ENCODE measurements at places on chromosomes 4 and X. TPM values are rescaled to one million over a fixed set of nuclear protein-coding genes. Genes with fewer than 3 reads are reported as not detected.

Gene NAP1L5
- 2.4 TPM for total RNA-seq

Gene ALB
- not detected for total RNA-seq

Gene LRCH2
- total RNA-seq, result 0.02 TPM

Gene RBMXL3
- total RNA-seq, result not detected

Gene ANXA10
- 2.6 TPM for total RNA-seq

Gene LRRC66
- total RNA-seq, result 0.14 TPM

Gene NAA11
- total RNA-seq, result not detected

Gene NHS
- 2.3 TPM for total RNA-seq

Gene TMPRSS11D
- total RNA-seq, result not detected

Gene SUPT20HL2
- total RNA-seq, result not detected

Gene FOXR2
- total RNA-seq, result not detected

Gene FABP2
- not detected for total RNA-seq

Gene FRG1
- total RNA-seq, result 37.1 TPM

Gene NAP1L3
- total RNA-seq, result 0.35 TPM

Gene GPR173
- 0.02 TPM for total RNA-seq

Gene AKAP4
- total RNA-seq, result 0.10 TPM

Gene PCDH11X
- not detected for total RNA-seq

Gene ATP1B4
- not detected for total RNA-seq

Gene TENM3
- total RNA-seq, result 1.6 TPM

Measured in A549 treated with Hydrocortisone at 1 μM for 4 hours (cell line).